ENCODE measurements at places on chromosomes 6 and 20.

GRCh38 chr20:4942331-4942730, 59.0 kb downstream of the SLC23A2 start:
- DNase-seq, result no peak

DNA sequence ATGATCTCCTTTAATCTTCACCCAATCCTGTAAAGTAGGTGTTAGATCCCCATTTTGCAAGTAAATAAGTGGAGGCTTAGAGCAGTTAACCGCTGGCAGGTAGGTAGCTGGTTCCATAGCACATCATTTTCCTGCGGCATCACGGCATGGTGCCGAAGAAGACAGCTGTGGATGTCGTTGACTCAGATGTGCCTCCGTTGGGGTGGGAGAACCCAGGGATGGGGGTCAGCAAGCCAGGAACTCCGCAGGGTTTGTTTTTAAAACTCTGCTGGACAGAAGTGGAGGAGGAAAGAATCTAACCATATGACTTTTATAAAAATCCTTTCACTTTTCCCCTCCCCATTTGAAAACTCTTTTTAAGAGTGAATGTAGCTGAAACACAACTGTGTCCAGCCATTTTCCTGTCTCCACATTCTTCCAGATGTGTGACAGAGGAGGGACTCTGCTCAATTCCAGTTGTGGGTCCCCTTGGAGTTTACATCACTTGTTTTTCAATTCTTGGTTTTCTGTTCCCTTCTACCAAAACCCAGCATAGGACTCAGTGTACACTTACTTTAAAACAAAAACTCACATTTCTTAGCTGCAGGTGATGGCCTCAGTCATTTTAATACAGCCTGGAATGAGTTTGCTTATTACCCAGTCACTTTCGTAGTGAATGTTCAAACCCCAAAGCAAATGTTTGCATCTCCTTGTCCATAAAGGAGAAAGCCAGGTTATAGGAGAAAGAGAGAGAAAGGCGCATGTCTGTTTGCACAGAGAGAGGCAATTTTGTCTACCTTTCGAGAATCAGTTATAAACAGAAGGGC, 27.6 kb upstream of the PI16 start:
- DNase-seq, result no peak

DNA sequence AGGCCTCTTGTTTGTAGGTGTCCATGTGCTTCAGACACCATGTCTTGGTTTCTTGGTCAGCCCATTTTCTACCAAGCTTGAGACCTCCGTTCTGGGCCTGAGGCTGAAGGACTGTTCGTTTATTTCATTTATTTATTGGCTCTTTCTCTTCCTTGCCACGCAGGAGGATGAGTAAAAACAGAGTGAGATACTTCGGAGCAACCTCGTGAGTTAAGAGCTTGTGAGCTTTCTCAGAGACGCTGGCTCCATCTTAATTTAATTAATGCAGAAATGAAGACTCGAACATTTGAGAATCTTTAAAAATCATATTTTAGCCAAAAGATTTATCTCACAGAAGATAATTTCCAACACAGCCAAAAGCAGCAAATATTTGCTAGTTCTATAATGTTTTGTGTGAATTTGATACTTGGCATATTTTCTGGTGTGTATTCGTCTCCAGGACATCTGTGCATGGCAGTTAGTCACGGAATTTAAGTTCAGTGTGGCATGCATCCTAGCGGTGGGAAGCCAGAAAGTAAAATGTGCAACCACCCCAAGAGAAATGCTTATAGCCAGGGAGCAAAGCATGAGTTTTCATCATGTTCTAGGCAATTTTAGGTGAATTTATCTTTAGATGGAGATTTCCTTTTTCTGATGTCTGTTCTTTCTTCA, 76.0 kb downstream of the THBS2 start:
- DNase-seq, result no peak

- DNase-seq, result no peak
Measured at GRCh38 chr6:30748851-30749540, 4.6 kb upstream of the IER3 start.

DNA sequence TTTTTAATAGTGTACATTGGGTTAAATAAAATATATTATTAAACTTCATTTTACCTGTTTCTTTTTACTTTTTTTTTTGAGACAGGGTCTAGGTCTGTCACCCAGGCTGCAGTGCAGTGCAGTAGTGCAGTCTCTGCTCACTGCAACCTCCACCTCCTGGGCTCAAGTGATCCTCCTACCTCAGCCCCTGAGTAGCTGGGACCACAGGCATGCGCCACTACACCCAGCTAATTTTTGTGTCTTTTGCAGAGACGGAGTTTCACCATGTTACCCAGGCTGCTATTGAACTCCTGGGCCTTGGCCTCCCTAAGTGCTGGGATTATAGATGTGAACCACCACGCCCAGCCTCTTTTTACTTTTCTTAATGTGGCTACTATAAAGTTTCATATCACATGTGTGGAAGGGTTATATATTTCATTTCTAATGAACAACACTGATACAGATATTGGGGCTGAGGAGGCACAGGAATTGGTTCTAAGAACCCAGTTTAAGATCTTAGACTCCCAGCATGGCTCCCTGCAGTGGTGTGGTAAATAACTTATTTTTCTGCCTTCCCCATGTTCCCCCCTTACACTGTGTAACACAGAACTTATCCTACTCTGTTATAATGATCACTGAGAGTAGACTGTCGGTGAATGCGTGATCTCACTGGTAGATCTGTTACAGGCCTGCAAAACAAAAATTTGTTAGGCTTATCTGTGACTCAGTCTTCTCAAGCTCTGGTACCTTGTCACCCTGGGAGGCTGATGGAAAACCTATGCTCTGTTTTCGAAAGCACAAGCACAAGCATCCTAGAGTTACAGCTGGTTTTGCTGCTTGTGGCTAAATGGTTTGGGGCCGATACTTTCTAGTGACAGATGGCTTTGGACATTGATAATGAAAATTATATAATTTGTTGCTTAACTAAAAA, 5.8 kb upstream of the ATXN1 start:
- DNase-seq, result no peak

DNA sequence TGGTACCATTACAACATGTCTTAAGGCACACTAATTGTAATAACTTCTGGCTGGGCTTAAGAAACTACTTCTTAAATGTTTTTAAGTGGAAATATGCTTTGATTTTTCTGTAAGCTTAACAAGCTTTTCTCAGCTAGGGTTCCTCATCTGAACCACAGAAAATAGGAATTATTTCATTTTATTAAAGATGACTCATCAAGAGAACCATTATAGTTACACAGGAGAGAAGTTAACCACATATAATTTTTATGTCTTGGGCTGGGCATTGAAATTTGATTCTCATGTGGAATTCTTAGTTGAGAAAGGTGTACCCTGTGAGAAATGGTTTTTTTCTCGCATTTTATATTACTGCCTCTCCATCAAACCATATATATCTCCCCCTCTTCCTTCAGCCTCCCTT, 75.1 kb downstream of the QKI start:
- DNase-seq, result no peak

DNA sequence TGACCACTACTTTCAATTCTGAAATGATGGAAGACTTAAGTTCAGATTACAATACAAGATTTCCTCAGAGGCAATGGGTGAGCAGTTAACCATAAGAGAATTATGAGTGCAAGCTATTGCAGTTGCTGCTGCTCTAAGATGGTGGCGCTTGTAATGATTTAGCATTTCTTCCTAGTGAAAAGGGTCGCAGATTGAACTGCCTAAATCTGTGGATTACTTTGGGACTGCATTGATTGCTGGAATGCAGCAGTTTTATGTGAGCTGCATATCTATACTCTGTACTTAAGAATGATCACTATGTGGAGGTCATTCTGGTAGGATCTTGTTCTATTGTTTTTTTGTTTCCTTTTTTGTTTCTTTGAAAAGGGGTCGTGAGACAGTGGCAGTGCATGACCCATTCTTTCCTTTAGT, 5.3 kb downstream of the SCAF8 start:
- DNase-seq, result no peak

DNA sequence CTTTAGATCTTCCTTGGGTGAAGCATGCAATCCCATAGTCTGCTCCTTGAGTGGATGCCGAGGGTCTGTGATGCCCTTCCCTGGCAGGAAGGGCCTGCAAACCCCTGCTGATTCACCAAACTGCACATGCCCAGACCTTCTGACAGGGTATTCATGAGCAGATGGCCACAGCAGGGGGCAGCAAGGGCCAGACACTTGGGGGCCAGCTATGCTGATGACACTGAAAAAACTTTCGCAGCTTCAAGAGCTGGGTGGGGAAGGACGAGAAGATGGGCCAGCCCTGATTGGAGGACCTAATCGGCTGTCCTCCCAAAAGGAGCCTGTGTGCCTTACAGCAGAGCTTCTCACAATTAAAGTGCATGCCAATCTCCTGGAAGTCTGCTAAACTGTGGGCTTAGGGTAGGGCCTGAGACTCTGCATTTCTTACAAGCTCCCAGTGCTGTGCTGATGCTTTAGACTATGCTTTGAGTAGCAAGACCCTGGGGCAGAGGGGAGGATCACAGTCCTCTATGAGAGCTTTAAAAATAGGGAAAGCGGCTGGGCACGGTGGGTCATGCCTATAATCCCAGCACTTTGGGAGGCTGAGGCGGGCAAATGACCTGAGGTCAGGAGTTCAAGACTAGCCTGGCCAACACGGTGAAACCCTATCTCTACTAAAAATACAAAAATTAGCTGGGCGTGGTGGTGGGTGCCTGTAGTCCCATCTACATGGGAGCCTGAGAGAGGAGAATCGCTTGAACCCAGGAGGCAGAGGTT, 15.2 kb upstream of the GDAP1L1 start:
- DNase-seq, result no peak

DNA sequence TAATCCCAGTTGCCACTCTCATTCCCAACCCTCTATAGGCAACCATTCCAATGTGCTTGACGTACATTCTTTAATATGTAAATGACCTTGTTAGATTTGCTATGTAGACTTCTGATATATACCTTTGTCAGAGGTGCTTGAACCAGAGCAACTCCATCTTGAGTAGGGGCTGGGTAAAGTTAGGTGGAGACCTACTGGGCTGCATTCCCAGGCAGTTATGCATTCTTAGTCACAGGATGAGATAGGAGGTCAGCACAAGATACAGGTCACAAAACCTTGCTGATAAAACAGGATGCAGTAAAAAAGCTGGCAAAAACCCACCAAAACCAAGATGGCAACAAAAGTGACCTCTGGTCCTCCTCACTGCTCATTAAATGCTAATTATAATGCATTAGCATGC, 8.3 kb upstream of the HM13 start:
- DNase-seq, result no peak

GRCh38 chr20:58058421-58059259, 169.8 kb downstream of the ANKRD60 start:
- DNase-seq, result no peak
